ENCODE measurements at places on chromosomes 5 and 9. TPM values are rescaled to one million over a fixed set of nuclear protein-coding genes. Genes with fewer than 3 reads are reported as not detected.

GRCh38 chr5:74013222-74013621, 387.2 kb downstream of the ARHGEF28 start:
- no peaks in the 10 kb centered on the region for H3K27me3 ChIP-seq
- H3K4me1 ChIP-seq: no peaks in the 10 kb centered on the region
- no peak overlapping the region for H3K27ac ChIP-seq
- no peak overlapping the region for H3K4me3 ChIP-seq

DNA sequence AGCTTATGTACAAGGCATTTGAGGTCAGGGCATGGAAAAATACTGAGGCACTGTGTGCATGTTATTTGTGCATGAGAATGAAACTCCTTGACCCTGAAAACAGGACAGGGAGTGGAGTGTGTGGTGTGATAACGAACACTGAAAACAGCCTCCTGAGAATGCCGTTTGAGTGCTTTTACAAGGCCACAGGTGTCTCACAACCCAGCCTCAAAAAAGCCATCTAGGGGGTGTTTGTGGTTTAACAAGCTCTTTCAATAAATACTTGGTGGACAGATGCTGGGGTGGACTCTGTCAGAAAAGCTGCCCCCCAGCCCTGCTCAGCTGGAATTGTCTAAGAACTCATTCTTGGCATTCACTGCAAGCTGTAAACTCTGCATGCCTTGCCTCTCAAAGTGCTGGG, 94.0 kb upstream of the SLC25A48 start:
- no peak for DNase-seq
- no peaks in the 10 kb centered on the region for H3K27me3 ChIP-seq
- no peaks in the 10 kb centered on the region for H3K36me3 ChIP-seq
- no peak overlapping the region for H3K27ac ChIP-seq
- no peak overlapping the region for H3K4me3 ChIP-seq

DNA sequence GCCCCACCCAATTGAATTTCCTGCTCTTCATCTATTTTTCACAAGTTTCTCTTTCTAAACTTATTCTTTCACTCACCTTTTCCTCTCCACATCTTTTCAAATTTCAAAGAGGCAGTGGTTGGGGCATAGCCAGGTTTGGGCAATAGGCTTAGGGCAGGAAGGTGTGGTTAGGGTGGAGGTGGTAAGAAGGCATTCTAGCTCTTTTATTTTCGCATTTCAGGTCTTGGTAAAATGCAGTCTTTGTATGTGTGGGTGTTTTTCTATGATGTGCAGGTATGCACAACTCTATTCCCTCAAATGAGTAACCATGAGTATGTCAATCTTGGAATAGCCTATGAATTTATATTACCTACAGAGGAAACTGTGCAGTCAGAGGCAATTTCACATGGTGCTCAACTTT, 129.8 kb upstream of the IFNE start:
- no peak overlapping the region for H3K27ac ChIP-seq
- no peaks in the 10 kb centered on the region for H3K4me1 ChIP-seq
- no peak for DNase-seq
- H3K27me3 ChIP-seq: no peaks in the 10 kb centered on the region
- H3K36me3 ChIP-seq: no peaks in the 10 kb centered on the region

GRCh38 chr9:85892401-85892800, 48.5 kb upstream of the NAA35 start:
- H3K27me3 ChIP-seq: no peaks in the 10 kb centered on the region
- no peak overlapping the region for H3K4me3 ChIP-seq
- H3K36me3 ChIP-seq: no peaks in the 10 kb centered on the region
- H3K27ac ChIP-seq: no peak overlapping the region

GRCh38 chr5:178525906-178526732, 64.1 kb downstream of the COL23A1 start:
- no peak for DNase-seq
- H3K27me3 ChIP-seq: no peaks in the 10 kb centered on the region
- H3K27ac ChIP-seq: no peak overlapping the region

- no peak overlapping the region for H3K4me3 ChIP-seq
- H3K4me1 ChIP-seq: no peaks in the 10 kb centered on the region
- DNase-seq: no peak
- H3K27me3 ChIP-seq: no peaks in the 10 kb centered on the region
- H3K36me3 ChIP-seq: no peaks in the 10 kb centered on the region
These were observed 153.7 kb downstream of the SPOCK1 start for GRCh38 chr5:137345396-137345795.

GRCh38 chr5:58458141-58458742, 1.6 kb downstream of the PLK2 start:
- no peaks in the 10 kb centered on the region for H3K36me3 ChIP-seq
- H3K27me3 ChIP-seq: no peaks in the 10 kb centered on the region
- peak overlapping the region; percentile 93 for H3K4me3 ChIP-seq
- DNase-seq: no peak
- H3K27ac ChIP-seq: no peak overlapping the region

DNA sequence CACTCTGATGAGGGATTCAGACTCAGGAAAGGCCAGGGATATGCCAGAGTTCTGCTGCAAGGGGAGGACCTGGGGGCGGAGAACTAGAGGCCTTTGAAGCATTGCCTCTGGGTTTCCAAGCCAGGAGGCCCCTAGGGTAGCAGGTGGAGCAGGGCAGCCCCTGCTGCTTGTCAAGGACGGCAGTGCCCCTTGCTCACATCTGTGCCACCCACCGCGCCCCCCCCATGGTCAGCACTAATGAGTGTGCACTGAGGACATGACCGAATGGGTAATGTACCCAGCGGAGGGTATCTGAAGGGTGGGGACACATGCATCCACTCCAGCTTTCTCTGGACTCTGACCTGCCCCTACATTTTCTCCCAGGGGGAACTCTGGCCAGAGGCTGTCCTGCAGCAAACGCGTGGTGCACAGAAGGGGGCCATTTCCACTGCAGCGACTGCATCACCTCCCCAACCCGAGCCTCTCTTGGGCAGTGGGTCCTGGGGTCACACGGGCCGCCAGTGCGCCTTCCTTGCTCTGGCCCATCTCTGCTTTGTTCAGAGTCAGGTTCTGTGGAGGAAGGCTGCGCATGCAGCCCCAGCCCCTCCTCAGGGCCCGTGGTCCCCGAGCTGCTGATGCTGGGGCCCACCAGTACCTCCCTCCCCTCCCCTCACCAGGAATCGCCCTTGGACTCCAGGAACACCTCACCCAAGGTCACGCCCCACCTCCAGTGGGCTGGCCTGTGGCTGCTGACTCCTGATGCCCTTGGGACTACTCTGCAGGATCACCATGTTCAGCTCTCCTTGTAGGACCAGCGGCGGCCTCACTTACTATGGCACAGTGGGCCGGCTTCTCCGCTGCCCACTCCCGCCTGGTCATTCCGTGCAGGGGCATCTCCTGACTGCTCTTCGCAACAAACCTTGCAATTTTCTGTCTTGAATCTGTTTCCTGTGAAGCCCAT, 31.2 kb downstream of the STC2 start:
- no peaks in the 10 kb centered on the region for H3K4me1 ChIP-seq
- peaks cover 21% of the 10 kb centered on the region for H3K27me3 ChIP-seq
- H3K27ac ChIP-seq: no peak overlapping the region
- no peaks in the 10 kb centered on the region for H3K36me3 ChIP-seq
- H3K4me3 ChIP-seq: no peak overlapping the region

DNA sequence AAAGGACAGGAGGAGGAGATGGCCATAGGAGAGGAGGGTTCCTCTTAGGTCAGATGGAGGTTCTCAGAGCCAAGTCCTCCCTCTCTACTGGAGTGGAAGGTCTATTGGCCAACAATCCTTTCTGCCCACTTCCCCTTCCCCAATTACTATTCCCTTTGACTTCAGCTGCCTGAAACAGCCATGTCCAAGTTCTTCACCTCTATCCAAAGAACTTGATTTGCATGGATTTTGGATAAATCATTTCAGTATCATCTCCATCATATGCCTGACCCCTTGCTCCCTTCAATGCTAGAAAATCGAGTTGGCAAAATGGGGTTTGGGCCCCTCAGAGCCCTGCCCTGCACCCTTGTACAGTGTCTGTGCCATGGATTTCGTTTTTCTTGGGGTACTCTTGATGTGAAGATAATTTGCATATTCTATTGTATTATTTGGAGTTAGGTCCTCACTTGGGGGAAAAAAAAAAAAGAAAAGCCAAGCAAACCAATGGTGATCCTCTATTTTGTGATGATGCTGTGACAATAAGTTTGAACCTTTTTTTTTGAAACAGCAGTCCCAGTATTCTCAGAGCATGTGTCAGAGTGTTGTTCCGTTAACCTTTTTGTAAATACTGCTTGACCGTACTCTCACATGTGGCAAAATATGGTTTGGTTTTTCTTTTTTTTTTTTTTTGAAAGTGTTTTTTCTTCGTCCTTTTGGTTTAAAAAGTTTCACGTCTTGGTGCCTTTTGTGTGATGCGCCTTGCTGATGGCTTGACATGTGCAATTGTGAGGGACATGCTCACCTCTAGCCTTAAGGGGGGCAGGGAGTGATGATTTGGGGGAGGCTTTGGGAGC, 3.1 kb downstream of the EGR1 start:
- no peaks in the 10 kb centered on the region for H3K36me3 ChIP-seq
- DNase-seq: peak; percentile 67
- H3K4me1 ChIP-seq: peaks cover 8% of the 10 kb centered on the region
- H3K4me3 ChIP-seq: no peak overlapping the region

- no peaks in the 10 kb centered on the region for H3K4me1 ChIP-seq
- no peaks in the 10 kb centered on the region for H3K36me3 ChIP-seq
- peak overlapping the region; percentile 95 for H3K27ac ChIP-seq
- peak overlapping the region; percentile 51 for H3K4me3 ChIP-seq
These were observed 53.7 kb upstream of the KDM4C start for GRCh38 chr9:6703898-6704639.

GRCh38 chr5:154309805-154310204, 119.3 kb downstream of the GALNT10 start:
- no peak overlapping the region for H3K4me3 ChIP-seq
- H3K36me3 ChIP-seq: no peaks in the 10 kb centered on the region
- no peak overlapping the region for H3K27ac ChIP-seq
- no peaks in the 10 kb centered on the region for H3K4me1 ChIP-seq
- no peak for DNase-seq

GRCh38 chr5:31048282-31049270, 144.9 kb upstream of the CDH6 start:
- no peak overlapping the region for H3K27ac ChIP-seq
- no peak overlapping the region for H3K4me3 ChIP-seq
- no peaks in the 10 kb centered on the region for H3K4me1 ChIP-seq
- peak; percentile 89 for DNase-seq
- H3K36me3 ChIP-seq: no peaks in the 10 kb centered on the region

DNA sequence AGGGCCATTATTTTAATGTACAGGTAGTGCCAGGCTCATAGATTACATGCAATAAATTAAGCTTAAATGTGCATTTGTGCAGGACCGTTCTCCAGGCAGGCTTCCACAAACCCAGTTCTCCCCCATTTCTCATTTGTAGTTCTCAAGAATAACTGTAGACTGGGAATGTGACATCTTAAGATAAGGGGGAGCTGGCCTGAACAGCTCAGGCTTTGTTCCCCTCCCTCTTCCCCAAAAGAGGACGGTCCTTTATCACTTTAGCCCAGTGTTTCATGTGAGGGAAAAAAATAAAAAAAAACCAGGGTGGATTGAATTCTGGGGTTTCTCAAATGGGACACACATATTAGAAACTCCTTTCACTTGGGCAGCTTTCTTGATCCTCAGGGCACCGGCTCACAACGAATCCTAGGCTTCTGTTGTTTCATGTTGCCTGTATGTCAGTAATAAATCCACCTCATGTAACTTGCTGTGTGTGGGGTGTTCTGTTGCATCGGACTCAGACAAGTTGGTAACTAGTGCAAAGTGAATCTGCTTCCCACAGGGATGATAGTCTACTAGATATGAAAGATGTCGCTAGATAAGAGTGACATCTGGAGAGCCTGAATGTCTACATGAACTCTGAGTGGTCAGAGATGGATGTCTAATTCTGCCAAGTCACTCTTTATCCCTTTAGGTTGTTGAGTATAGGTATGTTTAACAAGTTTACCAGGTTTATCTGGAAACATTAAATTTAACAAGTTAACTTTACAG, 2030.6 kb upstream of the NUDT12 start:
- DNase-seq: no peak
- no peak overlapping the region for H3K27ac ChIP-seq
- H3K4me1 ChIP-seq: no peaks in the 10 kb centered on the region
- H3K36me3 ChIP-seq: no peaks in the 10 kb centered on the region

- H3K27me3 ChIP-seq: no peaks in the 10 kb centered on the region
- H3K27ac ChIP-seq: no peak overlapping the region
- DNase-seq: no peak
- no peak overlapping the region for H3K4me3 ChIP-seq
- peaks cover under 1% of the 10 kb centered on the region for H3K4me1 ChIP-seq
These were observed 12.9 kb upstream of the WDR38 start for GRCh38 chr9:124840300-124840833.

DNA sequence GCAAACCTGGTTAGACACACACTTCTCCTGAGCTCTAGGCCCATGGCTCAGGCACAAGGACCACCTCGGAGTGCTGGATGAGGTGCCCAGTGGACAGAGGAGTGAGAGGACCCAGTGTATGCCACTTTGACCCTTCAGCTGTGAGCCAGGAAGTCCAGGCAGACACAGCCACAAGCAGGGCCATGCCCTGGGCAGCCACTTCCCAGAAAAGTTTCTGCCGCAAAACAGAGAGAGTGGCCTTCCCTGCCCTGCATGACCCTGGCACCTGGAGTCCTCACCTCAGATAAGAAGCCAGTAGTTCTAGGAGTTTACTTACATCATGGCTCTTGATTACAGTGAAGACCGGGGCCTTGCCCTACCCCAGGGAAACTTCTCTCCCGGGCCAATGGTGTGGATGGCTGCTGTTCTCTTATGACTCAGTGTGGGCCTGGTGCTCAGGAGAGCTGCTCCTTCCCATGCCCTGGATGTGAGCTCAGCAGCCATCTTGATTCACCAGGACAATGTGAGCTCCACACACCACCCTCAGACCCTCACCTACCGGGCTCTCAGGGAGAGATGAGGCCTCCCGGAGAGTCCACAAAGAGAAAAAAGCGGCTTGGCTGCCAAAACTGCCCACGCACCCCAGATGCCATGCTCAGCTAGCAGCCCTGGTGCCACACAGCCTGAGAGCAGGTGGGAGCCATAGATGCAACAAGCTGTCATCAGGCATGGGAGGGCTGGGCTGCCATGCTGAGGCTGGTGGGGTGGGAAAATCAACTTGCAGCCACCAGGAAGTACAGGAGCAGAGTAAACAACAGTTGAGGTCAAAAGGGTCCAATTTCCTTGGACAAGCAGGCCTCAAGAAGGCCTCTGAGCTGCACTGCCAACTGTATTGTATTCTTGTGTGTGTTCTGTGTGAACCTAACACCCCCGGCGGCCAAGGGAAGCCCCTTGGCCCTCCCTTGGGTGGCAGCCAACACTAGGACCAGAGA, 11.7 kb upstream of the IRF1 start:
- no peaks in the 10 kb centered on the region for H3K36me3 ChIP-seq
- peak; percentile 90 for DNase-seq
- H3K27ac ChIP-seq: peak overlapping the region; percentile 98

Gene TRPM3
- 0.47 TPM for polyA plus RNA-seq

Gene FRRS1L
- not detected for polyA plus RNA-seq

Gene TUSC1
- polyA plus RNA-seq: 13.4 TPM

Gene PRRX2
- polyA plus RNA-seq: not detected

Gene SLC2A6
- 1.3 TPM for polyA plus RNA-seq

Gene LCP2
- polyA plus RNA-seq: 9.2 TPM

Gene CSF2
- not detected for polyA plus RNA-seq

Gene MYOZ3
- 1.5 TPM for polyA plus RNA-seq

Gene GFI1B
- polyA plus RNA-seq: 8.5 TPM

Gene TJP2
- polyA plus RNA-seq: 191 TPM

Gene PRR7
- polyA plus RNA-seq: 0.86 TPM

Gene SPTLC1
- polyA plus RNA-seq: 86.5 TPM
